Endothelial cell of umbilical vein (primary cell): ENCODE measurements at places on chromosomes 11 and 22. TPM values are rescaled to one million over a fixed set of nuclear protein-coding genes. Genes with fewer than 3 reads are reported as not detected.

Gene BARX2
- total RNA-seq, result not detected in 2 replicates

Gene AP1B1
- 102 and 107 TPM in 2 replicates for total RNA-seq

Gene OR52K1
- total RNA-seq, result not detected in 2 replicates

Gene XKR3
- not detected in 2 replicates for total RNA-seq

Gene KCNE3
- total RNA-seq, result 1.3 and 2.2 TPM in 2 replicates

Gene KCTD21
- 8.5 and 9.5 TPM in 2 replicates for total RNA-seq

Gene APOL1
- 9.3 and 14.1 TPM in 2 replicates for total RNA-seq

Gene GLYATL2
- not detected in 2 replicates for total RNA-seq

Gene TPBGL
- not detected in 2 replicates for total RNA-seq
